Activated CD4-positive, alpha-beta memory T cell treated with anti-CD3 and anti-CD28 coated beads, Interleukin-2, amount 10 ng/mL, durations not matched to agents 7 days and 5 days (primary cell): ENCODE measurements at places on chromosomes 11 and 22. TPM values are rescaled to one million over a fixed set of nuclear protein-coding genes. Genes with fewer than 3 reads are reported as not detected.

The IGHMBP2 gene
- 24.9 TPM for total RNA-seq

GRCh38 chr22:29359469-29359868, 28.9 kb downstream of the AP1B1 start:
- no peaks in the 10 kb centered on the region for H3K27me3 ChIP-seq
- no peak overlapping the region for H3K4me3 ChIP-seq
- H3K4me1 ChIP-seq, result peaks cover 2% of the 10 kb centered on the region
- no peak for DNase-seq
- H3K27ac ChIP-seq, result no peak overlapping the region
- peaks cover 34% of the 10 kb centered on the region for H3K36me3 ChIP-seq

The KCNJ11 gene
- 0.18 TPM for total RNA-seq

DNA sequence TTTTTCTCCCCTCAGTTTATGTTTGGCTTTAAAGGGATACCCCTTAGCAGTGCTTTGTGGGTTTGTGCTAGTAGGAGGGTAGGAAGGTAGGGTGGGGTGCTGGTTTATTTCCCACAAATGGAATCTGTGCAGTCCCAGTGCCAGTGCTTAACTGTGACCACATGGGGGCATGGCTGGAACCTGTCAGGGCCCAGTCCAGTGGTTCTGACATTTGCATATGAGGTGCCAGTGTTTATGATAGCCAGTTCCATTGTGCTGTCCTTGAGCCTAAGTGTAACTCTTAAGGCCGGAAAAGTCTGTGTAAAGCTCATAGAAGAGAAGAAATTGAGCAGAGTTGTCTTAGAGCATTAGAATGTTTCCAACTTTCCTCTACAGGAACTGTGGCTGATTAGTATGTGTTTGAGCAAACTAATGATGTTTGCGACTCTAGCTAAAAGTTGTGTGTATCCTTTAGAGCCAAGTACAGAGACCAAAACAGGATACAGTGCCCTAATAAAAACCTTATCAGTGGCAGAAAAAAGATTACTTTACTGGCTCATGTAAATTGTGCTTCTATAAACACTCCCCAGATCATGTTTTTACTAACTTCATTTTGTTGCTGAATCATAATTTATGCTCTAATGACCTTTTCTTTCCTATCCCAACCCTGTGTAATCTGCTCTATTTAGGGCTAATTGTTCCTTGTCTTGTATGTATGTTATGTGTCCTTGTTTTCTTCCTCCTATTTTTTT, 38.1 kb downstream of the DIXDC1 start:
- H3K27ac ChIP-seq, result no peak overlapping the region
- H3K36me3 ChIP-seq, result peaks cover under 1% of the 10 kb centered on the region
- no peak overlapping the region for H3K4me3 ChIP-seq
- DNase-seq, result no peak

DNA sequence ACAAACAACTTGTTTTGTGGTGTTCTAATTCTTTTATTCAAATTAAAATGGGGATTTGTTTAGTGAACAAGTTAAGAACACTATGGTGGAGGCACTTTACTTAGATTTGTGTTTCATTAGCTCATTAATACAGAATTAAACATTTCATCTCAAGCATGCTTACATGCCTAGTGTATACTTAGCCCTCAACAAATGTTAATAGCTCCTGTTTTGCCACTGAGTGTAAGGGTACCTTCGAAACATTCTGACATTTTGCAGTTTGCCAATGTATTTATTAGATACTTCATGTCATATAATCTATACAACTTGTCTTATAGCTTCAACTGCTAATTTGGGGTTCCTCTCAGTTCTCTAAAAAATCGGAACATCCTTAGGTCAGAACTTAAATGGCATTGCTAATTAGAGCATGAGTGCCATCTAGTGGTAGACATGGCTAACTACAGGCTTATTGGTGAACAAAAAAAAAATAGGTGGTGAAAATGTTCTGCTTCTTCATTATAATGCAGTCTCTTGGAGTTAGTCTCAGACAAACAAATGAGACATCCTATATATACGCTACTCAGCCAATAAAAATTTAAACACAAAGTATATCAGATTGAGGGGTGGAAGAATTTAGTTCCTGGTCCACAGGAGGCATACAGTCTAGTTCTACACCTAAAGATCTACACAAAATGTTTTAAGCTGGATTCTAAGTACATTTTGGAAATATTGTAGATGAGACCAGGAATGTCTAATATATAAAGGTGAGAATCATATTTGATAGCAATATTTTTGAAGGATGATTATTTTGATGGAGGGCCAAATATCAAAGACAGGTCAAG, 4.9 kb upstream of the CNTN5 start:
- H3K4me3 ChIP-seq, result no peak overlapping the region
- H3K4me1 ChIP-seq, result peaks cover 5% of the 10 kb centered on the region
- H3K27me3 ChIP-seq, result peaks cover 13% of the 10 kb centered on the region
- no peak for DNase-seq
- no peaks in the 10 kb centered on the region for H3K36me3 ChIP-seq
